ENCODE measurements at places on chromosomes 6 and 20.

DNA sequence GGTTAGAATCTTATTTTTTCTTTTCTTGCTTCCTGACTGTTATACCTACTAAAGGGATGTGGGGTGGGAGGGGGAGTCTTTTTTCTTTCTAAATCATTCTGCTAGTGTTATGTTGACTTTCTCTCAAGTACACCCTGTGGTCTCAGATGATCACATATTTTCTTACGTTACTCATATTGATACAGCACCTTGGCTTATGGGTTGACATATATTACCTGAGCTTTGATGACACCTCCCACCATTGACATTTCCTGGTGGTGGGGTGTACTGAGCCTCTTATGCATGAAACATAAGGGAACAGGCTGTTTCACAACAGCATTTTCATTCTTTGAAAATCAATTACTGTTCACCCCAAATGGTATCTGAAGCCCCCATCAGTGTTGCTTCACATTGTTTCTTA is 169.8 kb downstream of the MMS22L start:
- no peak for DNase-seq

- DNase-seq: no peak
Observed at GRCh38 chr6:147675281-147675680, 166.8 kb downstream of the SAMD5 start.

GRCh38 chr6:85945459-85946185 is 302.9 kb upstream of the SYNCRIP start:
- DNase-seq: no peak

- DNase-seq: no peak
Observed at GRCh38 chr6:82766476-82766875, 299.2 kb downstream of the UBE3D start.

DNA sequence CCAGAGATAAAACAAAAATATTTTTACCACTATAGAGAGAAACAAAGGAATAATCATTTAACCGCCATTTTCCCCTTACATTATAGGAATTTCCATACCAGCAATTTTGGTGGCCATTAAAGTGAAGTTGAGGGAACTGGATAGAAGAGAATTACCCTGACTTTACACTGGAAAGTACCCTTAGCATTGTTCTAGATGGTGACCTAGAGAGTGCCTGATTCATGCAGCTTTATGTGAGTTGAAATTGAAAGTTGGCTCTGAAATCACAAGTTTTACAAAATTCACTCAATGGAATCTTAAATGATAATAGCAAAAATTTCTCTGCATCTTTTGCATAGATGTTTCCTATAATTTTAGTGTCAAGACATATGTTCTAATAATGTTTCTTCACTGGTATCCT is 55.7 kb upstream of the PREP start:
- no peak for DNase-seq

DNA sequence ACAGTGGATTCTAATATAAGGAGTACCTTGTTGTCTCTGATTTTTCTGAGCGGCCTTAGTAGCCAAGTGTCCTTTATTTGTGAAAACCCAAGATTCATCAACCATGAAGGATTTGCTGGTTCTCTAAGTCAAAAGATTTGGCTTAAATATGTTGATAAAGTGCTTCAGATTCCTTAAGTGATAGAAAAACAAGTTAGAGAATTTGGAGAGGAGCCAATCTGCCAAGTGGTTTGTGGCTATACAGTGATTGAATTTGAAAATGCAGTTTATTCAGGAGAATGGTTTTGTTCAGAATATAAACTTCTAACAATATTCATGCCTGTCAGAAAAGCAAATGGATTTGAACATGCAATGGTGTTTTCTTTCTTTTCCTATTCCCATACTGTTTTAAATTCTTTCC is 54.8 kb downstream of the CAP2 start:
- DNase-seq: no peak

- no peak for DNase-seq
Observed at GRCh38 chr20:36572701-36573102, 695 bp upstream of the TGIF2 start.

Data from activated CD8-positive, alpha-beta memory T cell treated with anti-CD3 and anti-CD28 coated beads for 24 hours (primary cell).